ENCODE measurements at places on chromosomes 11 and 22.

DNA sequence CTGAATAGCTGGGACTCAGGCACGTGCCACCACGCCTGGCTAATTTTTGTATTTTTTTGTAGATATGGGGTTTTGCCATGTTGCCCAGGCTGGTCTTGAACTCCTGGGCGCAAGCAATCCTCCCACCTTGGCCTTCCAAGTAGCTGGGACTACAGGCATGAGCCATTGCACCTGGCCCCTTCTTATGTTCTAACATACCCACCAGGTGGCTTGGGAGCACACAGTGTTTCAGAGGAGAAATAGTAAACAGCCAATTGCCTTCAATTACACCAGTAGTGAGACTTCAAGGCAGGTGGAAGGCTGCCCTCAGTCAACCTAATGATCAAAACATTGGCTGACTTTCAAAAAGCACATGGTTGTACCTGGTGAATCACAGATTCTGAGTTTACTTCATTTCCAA is 167.2 kb downstream of the SWAP70 start:
- DNase-seq = no peak

- DNase-seq = no peak
These were observed 14.6 kb downstream of the SMARCB1 start for GRCh38 chr22:23801238-23801821.

GRCh38 chr11:32310214-32310601 is 125.1 kb downstream of the WT1 start:
- DNase-seq = no peak

GRCh38 chr11:2792381-2793250 is 92.8 kb upstream of the KCNQ1OT1 start:
- no peak for DNase-seq

GRCh38 chr11:113974741-113975470 is at the start of gene HTR3A:
TSS of gene HTR3A (plus strand) at chr11:113975108. CDS start at chr11:113975326, 218 bp downstream.
- DNase-seq = no peak

- no peak for DNase-seq
These were observed 44.7 kb downstream of the ABTB2 start for GRCh38 chr11:34313099-34313517.

- DNase-seq = no peak
These were observed 297.6 kb downstream of the KIRREL3 start for GRCh38 chr11:126702987-126703386.

GRCh38 chr11:85094795-85095194 is 532.3 kb downstream of the DLG2 start:
- no peak for DNase-seq

DNA sequence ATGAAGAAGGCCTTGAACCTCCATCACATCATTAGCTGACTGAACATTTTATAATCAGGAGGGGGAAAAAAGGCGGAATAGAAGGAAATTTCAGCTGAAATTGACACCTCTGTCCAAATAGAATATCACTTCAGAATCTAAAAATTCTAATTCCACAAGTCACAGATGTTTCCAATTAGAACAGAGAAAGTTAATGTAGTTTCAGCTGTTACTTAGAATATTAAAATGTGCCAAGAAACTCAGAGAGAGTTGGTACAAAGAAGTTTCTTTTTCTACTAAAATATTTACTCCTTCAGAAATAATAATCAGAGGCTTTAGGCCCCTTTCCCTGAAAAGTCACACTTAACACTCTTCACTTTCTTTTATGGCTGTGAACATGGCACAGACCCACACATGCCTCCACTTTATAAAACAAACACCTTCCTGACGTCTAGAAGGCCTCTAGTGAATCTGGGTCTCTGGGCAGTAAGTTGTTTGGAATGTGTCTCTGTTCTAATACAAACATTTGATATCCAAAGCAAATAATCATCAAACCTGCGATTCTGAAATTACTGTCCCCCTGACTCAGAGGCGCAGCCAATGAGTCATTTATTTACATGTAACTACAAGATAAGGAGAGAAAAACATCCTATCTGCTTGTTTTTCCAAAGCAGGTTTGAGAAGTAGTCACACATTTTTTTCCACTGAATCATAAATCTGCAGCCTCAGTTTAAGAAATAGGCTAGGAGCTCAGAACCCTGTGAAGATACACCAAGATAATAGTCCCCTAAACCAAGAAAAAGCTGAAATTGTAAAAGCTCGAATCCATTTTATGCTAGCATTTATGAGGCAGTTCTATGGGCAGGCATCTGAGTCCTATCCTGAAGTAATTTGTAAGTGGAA is 148.4 kb downstream of the ME3 start:
- no peak for DNase-seq

Measured in suppressor macrophage (primary cell).